ENCODE measurements at places on chromosomes 3 and 15. TPM values are rescaled to one million over a fixed set of nuclear protein-coding genes. Genes with fewer than 3 reads are reported as not detected.

ADPRH gene
- total RNA-seq = 33.8 TPM

LARP6 gene
- total RNA-seq = 1.0 TPM

MORC1 gene
- not detected for total RNA-seq

CHRNA5 gene
- total RNA-seq = 1.5 TPM

GRCh38 chr3:8504611-8504973, 3.0 kb downstream of the LMCD1 start:
- peaks cover 51% of the 10 kb centered on the region for H3K4me1 ChIP-seq
- peak overlapping the region; percentile 79 for H3K27ac ChIP-seq
- peak overlapping the region; percentile 52 for H3K4me3 ChIP-seq
- no peaks in the 10 kb centered on the region for H3K27me3 ChIP-seq
- DNase-seq = no peak
- H3K36me3 ChIP-seq = no peaks in the 10 kb centered on the region

DNA sequence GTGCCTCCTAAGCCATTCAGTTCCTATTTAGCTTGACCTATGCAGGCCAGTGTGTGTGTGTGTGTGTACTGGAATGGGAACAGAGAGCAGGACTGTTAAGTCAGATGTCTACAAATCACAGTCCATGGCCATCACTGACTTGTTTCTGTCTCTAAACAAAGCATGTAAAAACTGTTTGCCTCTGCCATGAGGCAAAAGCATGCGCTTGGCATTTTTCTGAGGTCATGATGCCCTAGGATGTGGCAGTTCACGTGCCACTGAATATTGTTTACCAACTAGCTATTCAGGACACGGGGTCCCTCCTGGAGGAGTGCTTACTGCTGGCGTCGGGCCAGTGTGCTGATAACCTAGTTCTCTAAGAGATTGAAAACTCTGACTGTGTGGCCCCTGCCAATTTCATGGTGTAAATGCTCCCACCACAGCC, 8.2 kb upstream of the ATP13A3 start:
- no peak overlapping the region for H3K4me3 ChIP-seq
- no peaks in the 10 kb centered on the region for H3K36me3 ChIP-seq
- DNase-seq = no peak
- H3K27ac ChIP-seq = no peak overlapping the region
- no peaks in the 10 kb centered on the region for H3K27me3 ChIP-seq

GRCh38 chr3:127817406-127817841, 4.9 kb downstream of the MGLL start:
- DNase-seq = no peak
- peaks cover 75% of the 10 kb centered on the region for H3K4me1 ChIP-seq
- H3K36me3 ChIP-seq = peaks cover 4% of the 10 kb centered on the region
- no peaks in the 10 kb centered on the region for H3K27me3 ChIP-seq
- H3K4me3 ChIP-seq = no peak overlapping the region

- H3K4me3 ChIP-seq = no peak overlapping the region
- H3K4me1 ChIP-seq = peaks cover 11% of the 10 kb centered on the region
- no peaks in the 10 kb centered on the region for H3K36me3 ChIP-seq
- DNase-seq = no peak
- H3K27ac ChIP-seq = peak overlapping the region; percentile 73
- H3K27me3 ChIP-seq = no peaks in the 10 kb centered on the region
These were observed 44.9 kb upstream of the CTSH start for GRCh38 chr15:78989701-78990240.

- H3K36me3 ChIP-seq = no peaks in the 10 kb centered on the region
- no peak overlapping the region for H3K4me3 ChIP-seq
- H3K27me3 ChIP-seq = no peaks in the 10 kb centered on the region
- no peak for DNase-seq
These were observed 194.7 kb downstream of the NR1D2 start for GRCh38 chr3:24139463-24140412.

All from upper lobe of left lung (tissue), 6 donors.